ENCODE measurements at places on chromosomes 2 and 18.

- no peak for DNase-seq
Measured at GRCh38 chr18:55458456-55459203, 129.4 kb downstream of the TCF4 start.

DNA sequence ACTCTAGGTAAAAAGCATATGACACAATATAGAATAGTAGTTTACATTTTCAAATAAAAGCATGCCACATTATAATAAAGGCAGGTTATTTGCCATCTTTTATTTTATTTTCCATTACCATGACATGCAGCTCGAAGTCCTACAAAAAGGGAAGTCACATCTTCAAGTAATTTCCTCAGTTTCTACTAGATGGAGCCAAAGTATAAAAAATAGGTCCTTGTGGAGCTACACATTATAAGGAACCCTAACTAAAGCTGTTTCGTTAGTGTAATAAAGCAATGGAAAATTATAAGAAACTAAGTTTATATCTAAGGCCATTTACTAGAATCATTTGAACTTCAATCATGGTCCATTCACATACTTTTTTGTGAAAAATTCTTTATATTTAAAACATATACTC, 674.5 kb downstream of the KCNJ3 start:
- no peak for DNase-seq

DNA sequence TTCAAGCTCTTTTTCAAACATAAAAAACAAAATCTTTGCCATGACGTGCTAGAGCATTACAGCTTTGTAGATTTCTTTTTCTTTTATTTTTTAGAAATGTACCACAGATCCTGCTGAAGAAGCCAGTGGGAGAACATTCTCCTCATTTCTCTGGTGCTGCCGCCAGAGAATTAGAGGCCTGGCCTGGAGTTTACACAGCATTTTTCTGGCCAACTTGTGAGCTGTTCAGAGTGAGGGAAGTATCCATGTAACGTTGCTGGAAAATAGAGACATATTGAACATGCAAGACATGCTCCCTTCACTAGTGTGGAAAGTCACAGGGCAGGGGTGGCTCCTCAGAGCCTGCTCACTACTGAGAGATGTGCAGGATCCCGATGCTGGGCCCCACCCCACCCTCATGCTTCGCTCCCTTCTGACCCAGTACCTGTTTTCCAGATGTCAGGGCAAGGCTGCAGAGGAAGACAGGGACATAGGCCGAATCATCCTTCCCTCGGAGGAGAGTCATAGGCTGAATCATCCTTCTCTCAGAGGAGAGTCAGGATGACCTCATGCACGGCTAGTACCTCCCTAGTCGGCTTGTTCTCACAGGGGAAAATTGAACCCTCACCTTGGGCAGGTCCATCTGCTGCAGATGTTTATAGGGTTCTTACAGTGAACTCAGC, 298.5 kb downstream of the INSIG2 start:
- no peak for DNase-seq

GRCh38 chr2:109285244-109285651, 156.2 kb downstream of the SH3RF3 start:
- DNase-seq: no peak

DNA sequence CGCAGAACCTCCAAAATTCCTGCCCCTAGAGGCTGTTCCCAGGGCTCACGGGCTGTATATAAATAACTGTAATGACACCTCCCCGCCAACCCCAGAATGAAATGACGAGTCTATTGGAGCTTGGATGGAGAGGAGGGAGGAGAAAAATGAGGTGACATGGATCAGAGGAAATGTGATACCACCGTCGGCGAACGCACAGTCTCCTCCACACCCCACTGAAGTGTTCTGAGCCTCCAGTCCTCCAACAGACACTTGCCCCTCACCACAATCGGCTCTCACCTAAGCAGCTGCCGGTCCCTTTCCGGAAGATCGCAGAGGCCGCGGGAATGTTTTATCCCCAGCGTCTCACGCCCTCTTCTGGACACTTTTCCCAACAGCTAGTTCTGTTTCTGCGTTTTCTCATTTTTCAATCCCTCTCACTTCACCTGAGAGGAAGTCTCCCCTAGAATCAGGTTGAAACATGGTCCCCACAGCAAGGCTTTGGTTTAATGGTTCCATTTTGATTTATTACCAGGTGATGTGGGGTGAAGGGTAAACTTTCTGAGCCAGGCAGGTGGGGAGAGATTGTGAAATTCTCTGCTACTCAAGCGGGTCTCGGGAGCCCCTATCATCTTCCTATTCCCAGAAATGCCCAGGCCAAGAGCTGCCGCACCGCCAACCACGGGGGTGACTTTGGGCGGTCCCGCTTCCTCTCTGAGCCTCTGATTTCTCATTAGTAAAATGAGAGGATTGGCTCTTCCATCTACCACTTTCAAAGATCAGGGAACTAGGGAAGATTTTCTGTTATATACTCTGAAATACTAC, 9.1 kb upstream of the MYO5B start:
- peak; percentile 65 for DNase-seq

DNA sequence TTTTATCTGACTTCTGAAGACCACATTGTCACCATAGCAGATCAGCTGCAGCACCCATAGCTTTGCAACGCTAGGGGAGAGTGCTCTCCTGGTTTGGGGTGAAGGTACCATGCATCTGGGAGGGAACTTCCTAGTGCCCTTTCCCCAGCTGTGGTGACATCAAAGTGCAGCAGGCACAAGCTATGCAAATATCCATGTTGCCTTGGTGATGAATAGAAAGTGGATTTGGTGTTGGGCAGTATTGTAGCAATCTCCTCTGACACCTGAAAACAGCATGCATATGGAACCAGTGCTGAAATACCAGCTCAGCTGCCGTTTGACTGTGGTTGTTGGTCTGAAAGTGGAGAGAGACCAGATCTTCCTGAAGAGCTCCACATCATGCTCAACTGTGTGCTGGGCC, 37.1 kb downstream of the BCL2L11 start:
- no peak for DNase-seq

- no peak for DNase-seq
Measured at GRCh38 chr2:61456070-61456745, 14.7 kb downstream of the USP34 start.

- DNase-seq: no peak
Measured at GRCh38 chr2:161101406-161101805, 58.8 kb upstream of the TANK start.

DNA sequence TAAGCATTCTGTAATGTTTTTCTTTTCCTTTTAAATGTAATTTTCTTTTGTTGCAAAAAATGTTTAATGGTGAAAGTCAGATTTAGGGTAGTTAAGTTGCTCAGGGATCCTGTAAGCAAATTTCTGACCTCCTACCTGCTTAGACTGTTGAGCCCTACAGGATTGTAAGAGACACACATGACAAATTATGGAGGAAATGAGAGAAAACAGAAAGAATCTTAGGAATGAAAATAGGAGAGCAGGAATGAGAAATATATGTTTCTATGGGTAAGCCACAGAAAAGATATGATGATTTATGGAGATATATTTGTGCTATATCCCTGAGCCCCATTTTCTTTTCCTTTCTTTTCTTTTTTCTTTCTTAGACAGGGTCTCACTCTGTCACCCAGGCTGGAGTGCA, 28.3 kb downstream of the CYBRD1 start:
- DNase-seq: no peak

DNA sequence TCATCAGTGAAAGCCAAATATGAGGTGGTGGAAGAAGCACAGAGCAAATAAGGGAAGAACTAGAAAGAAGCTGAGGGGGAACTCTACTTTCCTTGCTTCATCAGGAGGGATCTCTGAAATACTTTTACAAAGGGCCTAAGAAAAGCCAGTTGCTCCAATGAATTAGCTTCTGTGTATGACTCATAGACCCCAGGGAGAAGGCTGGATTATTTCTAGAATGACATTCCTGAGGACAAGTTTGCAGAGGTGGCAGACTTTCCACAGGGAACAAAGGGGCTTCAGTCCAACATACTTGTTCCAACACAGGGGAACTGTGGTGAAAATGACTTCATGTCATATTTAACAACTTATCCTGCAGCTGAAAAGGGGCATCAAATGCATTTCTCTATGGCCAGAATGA, 29.0 kb downstream of the DOK1 start:
- no peak for DNase-seq

GRCh38 chr2:40403233-40403836, 48.6 kb downstream of the SLC8A1 start:
- no peak for DNase-seq

GRCh38 chr2:106944215-106944614, 58.2 kb upstream of the ST6GAL2 start:
- DNase-seq: no peak

DNA sequence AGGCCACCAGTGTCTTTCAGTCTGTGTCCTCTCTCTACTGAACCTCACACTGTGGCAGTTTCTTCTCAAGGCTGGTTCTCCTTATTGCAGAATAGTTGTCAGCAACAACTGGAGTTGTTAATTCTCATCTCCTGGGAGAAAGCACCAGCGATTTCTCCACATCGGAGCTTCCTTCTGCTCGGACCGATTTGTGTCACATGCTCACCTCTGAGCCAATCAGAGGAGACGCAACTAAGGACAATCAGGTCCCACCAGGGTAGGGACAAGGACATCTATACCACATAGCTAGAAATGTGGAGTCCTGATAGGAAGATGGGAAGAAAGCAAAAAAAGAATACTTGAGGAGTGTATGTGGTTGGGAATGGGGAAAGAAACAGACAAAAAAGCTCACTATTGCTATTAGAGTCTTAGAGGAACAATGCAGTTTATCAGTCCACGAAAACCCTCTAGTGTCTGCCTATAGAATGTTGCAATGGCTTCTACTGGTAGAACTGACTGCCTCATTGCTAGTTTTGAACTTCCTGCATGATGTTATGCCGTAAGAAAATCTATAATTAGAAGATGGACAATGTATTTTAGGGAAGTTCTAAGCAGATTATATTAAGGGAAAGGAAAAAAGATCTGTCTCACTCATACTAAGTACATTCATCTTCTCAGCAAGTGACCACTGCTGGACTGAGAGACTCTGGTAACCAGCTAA, 169.7 kb downstream of the CDCA7 start:
- DNase-seq: no peak

DNA sequence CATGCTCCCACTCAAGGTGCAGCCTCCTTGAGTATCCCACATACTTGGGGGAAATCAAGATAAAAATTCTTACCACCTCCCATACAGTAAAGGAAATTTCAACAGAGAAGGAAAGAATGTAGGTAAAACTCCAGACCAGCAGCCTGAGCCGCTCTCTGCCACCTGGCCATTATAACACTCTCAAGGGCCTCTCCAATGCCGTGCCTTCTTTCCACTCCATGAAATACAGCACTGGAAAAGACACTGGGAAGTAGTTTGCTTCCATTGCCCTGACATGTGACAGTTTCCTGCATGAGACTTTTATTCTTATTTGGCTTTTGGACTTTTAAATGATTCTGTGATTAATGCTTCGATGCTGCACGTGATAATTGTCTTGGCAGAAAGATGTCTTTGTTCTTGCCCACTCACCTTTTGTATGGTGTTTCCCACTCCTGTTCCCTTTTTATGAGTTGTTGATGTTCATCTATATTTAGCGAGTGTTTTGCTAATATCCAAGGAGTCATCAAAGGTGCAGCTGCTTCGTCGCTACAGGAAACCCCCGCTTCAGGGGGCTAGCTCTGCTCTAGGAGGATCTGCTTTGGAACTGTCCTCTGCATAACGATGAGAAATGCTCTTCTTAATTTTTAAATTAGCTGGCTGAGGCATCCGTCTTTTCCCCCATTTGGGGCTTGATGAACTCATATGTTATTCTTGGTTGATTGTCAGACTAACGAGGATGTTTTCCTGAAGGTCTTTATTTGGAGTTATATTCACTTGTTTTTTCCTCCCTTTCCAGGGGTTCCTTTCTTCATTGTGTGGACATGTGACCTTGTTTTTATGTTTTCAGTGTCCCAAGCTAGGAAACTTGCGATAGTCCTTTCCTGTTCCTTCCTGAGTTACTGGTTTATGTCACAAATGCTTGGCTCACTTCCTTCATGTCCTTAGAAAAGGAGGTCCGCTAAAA, 179.4 kb downstream of the TXNL1 start:
- DNase-seq: no peak

- no peak for DNase-seq
Measured at GRCh38 chr2:113263546-113263945, 15.2 kb downstream of the PAX8 start.

- DNase-seq: no peak
Measured at GRCh38 chr18:59729781-59730180, 32.6 kb upstream of the CCBE1 start.

DNA sequence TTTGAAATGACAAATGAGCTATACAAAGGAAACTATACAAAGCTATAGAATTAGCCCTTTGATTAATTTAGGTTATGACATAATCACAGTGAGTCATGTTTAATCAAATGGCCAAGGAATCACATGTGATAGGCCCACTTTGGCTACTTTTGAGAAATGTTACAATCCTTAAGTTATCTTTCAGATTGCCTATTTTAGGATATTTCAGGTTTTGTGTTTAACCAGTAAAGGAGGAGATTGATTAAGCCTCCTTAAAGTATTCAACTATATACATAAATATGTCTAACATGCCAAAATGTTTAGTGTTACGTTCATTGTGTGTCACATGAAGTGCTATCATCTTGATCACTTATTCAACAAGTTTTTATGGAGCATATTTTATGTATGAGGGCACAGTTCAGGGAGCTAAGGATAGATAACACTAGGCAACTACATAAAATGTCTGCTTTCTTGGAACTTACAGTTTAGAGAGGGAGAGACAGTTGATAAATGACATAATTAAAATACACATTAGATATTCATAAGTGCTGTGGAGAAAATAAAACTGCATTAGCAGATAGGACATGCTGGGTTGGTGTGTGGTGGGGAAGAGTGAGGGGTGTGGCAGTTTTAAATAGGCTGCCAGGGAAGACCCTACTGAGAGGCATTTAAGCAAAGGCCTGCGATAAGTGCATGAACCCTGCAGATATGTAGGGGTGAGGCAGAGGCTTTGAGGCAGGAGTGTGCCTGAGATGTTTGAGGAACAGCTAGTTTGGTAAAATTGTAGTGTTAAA, 77.2 kb downstream of the LTBP1 start:
- DNase-seq: no peak

DNA sequence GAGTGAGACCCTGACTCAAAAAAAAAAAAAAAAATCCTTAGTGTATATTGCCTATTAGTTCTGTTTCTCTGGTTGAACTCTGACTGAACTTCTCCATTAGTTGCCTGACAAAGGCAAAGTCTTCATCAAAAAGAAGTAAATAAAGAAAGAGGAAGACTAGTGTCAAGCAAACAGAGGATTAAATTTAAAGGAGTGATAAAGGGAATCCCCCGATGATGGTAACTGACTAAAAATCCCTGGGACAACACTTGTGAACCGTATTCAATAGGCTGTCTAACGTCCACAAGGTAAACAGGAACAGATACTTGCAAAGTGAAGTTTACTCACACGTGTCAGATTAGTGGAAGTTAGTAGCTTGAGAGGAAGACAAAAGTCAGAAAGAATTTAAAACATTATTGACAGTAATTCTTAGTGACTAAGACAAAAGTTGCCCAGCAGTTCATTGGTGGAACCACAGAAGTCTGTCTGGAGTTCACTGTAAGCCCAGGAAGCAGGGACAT, 26.2 kb upstream of the SPOPL start:
- DNase-seq: no peak

- no peak for DNase-seq
Measured at GRCh38 chr2:11810237-11810977, 64.0 kb downstream of the LPIN1 start.

- DNase-seq: no peak
Measured at GRCh38 chr2:169005080-169005598, 26.0 kb downstream of the ABCB11 start.

GRCh38 chr18:43534511-43534910, 257.2 kb upstream of the SYT4 start:
- DNase-seq: no peak

GRCh38 chr18:48893608-48894600, 56.9 kb downstream of the SMAD7 start:
- DNase-seq: no peak
